NCI-H2107 (cell line): ENCODE measurements at places on chromosomes 6 and 20.

GRCh38 chr6:52992980-52993920 is 1.8 kb downstream of the GSTA4 start:
- DNase-seq, result no peak

DNA sequence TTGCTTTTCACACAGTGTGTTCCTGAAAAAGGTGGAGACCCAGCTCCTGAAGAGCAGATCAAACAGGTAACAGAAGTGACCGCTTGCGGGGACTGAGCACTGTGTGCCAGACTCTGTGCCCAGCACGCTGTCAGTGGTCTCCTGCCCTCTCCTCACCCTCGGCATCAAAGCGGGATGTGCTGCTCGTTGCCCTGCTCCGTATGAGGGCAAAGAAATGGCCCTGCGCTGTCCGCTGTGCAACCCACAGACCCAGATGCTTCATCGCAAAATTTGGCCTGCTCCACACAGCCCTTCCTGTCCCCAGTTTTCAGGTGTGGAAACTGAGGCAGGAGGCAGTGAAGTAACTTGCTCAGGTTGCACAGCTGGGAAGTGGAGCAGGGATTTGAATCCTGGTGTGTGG is 13.7 kb downstream of the UQCC2 start:
- DNase-seq, result no peak

DNA sequence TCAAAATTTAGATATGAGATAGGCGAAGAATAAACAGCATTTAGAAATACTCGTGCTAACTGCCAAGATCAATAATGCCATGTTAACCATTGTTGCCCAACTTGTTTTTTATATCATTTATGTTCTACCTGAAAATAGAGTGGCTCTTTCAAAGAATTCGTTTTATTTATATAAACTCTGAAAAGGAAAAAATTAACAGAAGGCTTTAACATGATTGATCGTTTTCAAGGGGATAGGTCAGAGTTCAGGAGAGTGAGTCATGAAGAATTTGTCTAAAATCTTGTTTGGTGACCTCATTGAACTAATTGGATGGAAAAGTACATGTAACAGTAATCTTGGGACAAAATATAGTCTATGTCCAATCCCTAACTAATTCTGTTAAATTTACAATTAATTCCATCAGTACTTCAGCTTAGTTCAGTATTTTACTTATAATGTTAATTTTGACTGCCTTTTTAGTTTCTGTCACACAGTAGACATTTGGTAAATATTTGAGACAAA is 11.1 kb upstream of the ELOVL2 start:
- DNase-seq, result no peak

- no peak for DNase-seq
Measured at GRCh38 chr6:30844118-30844535, 40.2 kb upstream of the DDR1 start.

GRCh38 chr6:129475477-129476247 is 234.3 kb downstream of the ARHGAP18 start:
- no peak for DNase-seq

GRCh38 chr20:51796340-51796739 is 6.0 kb downstream of the SALL4 start:
- DNase-seq, result no peak

DNA sequence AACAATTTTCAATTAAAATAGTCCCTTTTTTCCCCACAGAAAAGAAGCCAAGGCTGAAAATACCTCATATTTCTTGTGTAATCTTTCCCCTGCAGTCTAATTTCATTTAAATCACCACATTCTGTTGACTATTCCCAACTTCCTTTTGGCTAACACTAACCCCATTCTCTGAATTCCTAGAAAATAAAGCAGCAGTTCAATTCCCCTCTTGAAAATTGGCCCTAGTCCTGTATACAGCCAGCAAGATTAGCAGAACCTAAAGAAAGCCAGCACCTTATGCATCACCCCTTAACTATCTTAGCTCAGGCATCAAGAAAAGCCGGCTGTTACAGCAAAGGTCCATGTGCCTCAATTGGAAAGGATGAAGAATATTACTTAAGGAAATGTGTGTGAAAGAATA is 69.7 kb downstream of the MDN1 start:
- no peak for DNase-seq

- DNase-seq, result no peak
Measured at GRCh38 chr6:157405986-157406385, 25.0 kb downstream of the ZDHHC14 start.

DNA sequence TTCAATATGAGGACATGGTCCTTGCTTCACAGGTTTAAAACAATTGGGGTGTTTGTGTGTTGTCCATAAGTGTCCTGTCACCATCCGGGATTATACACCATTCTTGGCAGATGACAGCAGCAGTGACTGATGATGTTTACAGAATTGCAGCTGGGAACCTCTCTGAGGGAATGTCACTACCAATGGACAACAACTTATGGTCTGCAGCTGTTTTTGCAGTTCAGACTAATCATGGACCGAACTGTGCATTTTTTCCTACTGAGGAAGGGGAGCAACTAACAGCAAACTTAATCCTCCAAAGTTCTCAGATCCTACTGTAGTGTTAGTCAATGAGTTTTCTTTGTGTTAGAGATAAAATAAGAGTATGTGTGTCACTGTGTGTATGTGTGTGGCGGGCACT is 26.0 kb downstream of the FAM229B start:
- no peak for DNase-seq

- no peak for DNase-seq
Measured at GRCh38 chr6:105495515-105495914, 92.6 kb upstream of the PREP start.

- no peak for DNase-seq
Measured at GRCh38 chr6:36169023-36170007, 27.2 kb upstream of the BRPF3 start.

DNA sequence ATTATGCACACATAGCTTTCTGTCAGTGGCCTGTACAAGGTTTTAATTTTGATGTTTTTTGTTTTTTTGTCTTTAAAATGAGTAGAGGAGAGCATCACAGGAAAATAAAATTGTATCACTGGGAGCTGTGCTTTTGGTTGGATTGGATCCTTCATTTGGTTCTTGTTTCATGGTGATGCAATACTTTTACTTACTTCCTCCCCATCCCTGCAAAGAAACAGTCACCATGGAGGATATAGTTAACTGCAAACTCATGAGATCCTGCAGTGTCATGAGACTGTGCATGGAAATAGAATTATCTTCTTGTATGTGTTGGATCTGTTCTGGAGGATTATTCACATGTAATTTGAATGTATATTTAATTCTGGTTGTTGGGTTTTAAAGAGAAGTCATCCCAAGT is 122.3 kb downstream of the JARID2 start:
- no peak for DNase-seq

DNA sequence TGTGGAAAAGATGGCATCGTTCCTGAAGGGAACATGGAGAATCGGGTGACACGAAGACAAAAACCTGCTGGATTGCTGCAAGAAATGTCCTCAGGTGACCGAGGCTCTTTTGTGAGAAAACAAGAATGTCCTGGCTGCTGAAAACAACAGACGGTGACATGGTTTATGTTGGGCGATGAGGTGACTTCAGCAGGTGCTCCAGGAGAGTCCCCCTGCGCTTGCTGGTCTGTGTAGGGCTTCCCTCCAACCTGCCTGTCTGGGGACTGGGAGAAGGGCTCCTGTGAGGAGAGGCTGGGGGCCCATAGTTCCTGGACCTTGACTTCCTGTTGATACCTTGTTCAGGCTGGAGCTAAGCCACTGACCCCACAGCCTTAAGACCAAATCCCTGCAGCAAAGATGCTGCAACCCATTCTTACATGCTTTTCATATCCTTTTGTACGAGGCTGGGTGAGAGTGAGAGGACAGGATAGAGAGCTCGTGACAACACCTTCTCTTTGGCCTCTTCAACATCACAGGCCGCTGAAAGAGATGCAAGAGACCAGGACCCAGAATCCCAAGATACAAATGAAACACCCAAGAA is 134.8 kb downstream of the CD83 start:
- no peak for DNase-seq

- no peak for DNase-seq
Measured at GRCh38 chr20:48689388-48689787, 138.4 kb downstream of the PREX1 start.

GRCh38 chr20:48774696-48775095 is 53.1 kb downstream of the PREX1 start:
- DNase-seq, result no peak

DNA sequence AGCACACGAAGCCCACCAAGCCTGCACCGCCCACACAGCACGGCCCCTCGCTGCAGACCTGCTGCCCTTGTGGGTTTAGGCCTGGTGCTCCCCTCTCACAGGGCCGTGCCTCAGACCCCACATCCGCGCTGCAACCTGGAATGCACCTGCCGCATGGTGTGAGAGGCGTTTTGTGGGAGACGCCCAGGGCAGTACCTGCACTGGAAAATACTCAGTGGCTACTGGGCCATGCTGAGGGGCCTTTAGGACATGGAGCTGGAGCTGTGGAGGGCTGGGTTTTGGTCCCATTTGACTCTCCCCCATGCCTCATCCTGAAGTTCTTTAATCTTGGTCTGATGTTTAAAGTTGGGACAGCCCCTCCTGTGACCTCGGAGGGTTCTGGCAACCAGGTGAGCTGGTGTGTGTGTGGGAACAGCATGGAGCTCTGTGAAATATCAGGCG is 116.3 kb downstream of the ERMARD start:
- no peak for DNase-seq

GRCh38 chr20:48266571-48266970 is 481.3 kb upstream of the SULF2 start:
- DNase-seq, result no peak

GRCh38 chr6:139990026-139990686 is 615.7 kb upstream of the CITED2 start:
- no peak for DNase-seq

DNA sequence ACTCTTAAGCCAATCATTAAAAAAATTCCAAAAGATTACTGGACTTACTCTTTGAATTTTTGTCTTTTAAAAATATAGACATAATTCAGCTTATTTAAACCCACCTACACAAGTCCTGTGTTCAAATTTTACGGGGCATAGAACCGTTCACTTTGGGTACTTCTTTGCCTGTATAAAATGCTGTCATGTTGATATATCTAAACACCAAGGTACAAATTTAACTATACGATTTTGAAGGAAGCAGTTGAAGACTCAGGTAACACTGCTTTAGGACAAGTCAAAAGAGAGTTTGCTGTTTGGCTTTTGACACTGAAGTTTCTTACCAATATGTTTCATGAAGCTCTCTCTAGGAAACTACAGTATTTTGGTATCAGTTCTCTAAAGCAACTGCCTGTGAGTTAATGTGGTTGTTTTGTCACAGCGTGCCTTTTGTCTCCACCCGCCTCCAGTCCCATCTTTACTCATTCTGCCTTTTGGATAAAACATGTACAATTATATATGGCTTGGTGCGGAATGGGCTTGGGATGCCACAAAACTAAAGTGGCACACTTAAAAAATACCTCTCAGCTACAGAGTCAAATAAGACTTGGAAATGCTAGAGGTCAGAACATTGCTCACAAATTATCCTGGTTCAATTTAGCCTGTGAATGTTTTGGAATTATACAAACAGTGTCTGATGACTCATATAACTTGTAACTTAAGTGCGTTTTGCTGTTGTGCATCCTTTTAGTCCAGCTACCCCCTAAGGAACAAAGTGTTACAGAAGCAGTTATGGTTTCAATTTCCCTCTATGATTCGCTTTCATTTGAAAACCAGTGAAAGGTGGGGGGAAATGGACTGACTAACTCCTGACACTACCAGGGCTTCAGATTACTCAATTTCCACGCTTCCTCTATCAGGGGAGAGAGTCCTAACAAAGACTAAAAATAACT is 38.7 kb downstream of the RGS17 start:
- peak; percentile 21 for DNase-seq

- no peak for DNase-seq
Measured at GRCh38 chr6:116386581-116387299, 16.0 kb downstream of the DSE start.

DNA sequence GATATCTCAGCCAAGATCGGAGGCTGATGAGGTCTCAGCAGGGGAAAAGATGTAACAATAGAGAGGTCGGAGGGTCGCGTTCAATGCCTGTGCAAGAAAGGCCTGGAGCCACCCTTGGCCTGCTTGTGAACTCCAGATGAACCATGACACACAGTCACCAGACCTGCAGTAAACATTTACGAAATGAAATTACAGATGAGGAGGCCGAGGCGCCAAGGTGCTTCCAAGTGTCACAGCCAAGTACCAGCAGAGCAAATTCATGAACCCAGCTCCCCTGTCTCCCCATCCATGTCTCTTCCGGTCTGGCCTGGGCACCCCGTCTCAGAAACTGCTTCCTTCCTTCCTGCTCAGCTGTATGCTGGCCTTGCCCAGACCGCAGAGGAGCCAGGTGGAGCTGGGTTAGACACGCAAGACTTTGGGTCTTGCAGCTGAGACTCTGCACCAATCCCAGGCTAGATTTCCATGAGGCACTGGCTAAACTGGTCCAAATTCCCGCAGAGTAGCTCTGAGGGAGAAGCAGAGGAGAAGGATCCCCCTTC is 48.1 kb downstream of the CHMP4B start:
- no peak for DNase-seq

- no peak for DNase-seq
Measured at GRCh38 chr6:135594000-135594399, 96.5 kb upstream of the AHI1 start.

DNA sequence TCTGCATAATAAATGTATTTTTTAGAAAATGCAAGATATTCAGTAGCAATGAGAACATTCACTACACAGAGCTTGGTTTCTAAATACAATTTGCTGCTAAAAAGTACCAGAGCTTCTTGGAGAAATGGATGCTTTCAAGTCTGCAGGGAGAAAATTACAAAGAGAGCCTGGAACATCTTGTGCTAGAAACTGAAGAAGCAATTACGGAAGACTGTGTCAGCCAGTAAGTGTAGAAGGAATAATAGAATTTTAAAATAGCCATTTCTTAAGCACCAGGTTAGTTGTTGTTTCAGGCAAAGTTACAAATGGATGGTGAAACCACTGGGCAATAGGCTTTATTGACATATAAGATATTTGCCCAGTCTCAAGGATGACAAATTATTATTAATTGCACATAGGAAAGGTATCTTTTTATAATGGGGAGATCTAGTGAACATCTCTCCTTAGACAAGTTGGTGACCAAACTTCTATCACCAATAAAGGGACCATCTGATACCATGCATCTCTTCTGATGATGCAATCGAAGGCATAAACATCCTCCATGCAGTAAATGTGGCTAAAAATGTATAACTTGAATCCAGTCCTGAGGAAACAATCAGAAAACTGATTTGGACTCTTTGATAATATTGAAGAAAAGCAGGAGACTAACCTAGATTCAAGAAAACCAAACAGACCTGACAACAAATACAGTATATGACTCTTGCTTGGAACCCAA is 81.7 kb downstream of the ARHGAP18 start:
- DNase-seq, result no peak

- DNase-seq, result no peak
Measured at GRCh38 chr6:34529665-34530327, 26.3 kb downstream of the SPDEF start.
